Activated T-cell treated with anti-CD3 and anti-CD28 coated beads, Interleukin-2, amount 50 U/mL, for 1 hour (primary cell): ENCODE measurements at places on chromosomes 6 and 20.

- no peak for DNase-seq
Observed at GRCh38 chr6:1984346-1984994, 260.9 kb downstream of the GMDS start.

DNA sequence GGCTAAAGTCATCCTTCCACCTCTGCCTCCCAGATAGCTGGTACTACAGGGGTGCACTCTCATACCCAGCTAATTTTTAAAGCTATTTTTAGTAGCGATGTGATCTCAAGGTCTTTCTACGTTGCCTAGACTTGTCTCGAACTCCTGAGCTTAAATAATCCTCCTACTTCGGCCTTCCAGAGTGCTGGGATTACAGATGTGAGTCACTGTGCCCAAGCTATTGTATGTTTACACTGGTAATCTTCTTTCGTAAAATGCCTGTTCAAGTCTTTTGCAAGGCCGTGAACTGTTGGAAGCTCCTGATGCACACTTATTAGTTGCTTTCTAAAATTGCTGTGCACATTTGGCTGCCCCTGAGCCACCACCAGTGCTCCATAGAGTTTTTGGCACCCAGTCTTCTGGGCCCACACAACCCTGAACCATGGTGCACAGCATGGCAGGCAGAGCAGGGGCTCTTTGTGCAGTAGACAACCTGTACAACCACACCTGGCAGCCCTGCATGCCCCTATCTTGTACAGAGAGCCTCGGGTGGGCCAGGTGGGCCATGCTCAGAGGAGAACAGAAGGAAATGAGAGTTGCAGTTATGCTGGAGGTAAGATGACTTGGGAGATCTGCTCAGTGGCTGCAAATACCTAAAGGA is 33.3 kb downstream of the PDRG1 start:
- DNase-seq: no peak

DNA sequence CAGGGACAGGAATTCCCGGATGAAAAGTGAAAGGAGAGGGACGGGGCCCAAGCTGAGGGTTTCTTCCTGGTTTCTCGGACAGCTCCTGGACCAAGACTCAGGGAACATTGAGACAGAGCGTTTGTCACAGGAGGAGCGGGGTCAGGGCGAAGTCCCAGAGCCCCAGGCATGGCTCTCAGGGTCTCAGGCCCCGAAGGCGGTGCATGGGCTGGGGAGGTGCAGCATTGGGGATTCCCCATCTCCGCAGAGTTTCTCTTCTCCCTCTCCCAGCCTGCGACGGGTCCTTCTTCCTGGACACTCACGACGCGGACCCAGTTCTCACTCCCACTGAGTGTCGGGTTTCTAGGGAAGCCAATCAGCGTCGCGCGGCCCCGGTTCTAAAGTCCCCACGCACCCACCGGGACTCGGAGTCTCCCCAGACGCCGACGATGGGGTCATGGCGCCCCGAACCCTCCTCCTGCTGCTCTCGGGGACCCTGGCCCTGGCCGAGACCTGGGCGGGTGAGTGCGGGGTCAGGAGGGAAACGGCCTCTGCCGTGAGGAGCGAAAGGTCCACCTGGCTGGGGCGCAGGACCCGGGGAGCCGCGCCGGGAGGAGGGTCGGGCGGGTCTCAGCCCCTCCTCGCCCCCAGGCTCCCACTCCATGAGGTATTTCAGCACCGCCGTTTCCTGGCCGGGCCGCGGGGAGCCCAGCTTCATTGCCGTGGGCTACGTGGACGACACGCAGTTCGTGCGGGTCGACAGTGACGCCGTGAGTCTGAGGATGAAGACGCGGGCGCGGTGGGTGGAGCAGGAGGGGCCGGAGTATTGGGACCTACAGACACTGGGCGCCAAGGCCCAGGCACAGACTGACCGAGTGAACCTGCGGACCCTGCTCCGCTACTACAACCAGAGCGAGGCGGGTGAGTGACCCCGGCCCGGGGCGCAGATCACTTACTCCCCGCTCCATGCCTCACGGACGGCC is 54.6 kb upstream of the POLR1H start:
- DNase-seq: peak; percentile 42

DNA sequence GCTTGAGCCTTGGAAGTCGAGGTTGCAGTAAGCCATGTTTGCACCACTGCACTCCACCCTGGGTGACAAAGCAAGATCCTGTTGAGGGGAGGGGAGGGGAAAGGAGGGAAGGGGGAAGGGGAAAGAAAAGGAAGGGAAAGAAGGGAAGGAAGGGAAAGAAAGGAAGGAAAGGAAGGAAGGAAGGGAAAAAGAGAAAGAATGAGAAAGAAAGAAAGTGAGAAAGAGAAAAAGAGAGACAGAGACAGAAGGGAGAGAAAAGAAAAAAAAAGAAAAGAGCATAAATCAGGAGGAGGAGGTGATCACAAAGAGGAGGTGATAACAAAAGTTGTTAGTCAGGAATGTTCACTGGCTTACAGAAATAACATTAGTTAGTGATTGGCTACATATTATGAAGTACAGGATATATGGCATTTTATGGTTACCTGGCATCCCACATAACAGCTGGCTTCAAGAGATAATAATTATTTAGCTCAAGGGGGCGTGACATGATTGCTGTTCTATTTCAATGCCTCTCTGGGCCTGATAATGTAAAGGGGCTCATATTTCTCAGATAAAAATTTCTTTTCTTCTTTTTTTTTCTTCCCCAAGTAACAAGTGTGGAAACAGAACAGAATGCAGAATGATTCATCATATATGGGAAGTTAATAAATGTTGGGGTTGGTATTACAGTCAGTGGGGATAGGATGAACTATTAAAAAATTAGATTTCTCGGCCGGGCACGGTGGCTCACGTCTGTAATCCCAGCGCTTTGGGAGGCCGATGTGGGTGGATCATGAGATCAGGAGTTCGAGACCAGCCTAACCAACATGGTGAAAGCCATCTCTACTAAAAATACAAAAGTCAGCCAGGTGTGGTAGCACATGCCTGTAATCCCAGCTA is 27.1 kb downstream of the SAMHD1 start:
- DNase-seq: no peak

DNA sequence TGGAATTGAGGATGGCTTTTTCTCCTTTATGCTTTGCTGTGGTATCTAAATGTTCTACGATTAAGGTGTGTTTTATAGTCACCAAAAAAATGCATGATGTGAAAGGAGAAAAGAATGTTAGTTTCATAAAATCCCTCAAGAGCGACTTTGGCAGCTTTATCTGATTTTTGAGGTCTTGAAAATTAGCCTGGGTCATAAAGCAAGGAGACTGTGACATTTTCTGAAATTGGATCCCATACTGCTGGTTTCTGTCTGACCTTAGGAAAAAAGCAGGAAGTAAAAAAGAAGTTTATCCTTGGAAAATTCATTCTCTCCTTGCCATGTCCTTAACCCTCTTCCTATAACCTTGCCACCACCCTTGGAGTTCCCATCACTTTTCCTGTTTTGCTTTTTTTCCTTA is 525.3 kb downstream of the CD83 start:
- DNase-seq: no peak

DNA sequence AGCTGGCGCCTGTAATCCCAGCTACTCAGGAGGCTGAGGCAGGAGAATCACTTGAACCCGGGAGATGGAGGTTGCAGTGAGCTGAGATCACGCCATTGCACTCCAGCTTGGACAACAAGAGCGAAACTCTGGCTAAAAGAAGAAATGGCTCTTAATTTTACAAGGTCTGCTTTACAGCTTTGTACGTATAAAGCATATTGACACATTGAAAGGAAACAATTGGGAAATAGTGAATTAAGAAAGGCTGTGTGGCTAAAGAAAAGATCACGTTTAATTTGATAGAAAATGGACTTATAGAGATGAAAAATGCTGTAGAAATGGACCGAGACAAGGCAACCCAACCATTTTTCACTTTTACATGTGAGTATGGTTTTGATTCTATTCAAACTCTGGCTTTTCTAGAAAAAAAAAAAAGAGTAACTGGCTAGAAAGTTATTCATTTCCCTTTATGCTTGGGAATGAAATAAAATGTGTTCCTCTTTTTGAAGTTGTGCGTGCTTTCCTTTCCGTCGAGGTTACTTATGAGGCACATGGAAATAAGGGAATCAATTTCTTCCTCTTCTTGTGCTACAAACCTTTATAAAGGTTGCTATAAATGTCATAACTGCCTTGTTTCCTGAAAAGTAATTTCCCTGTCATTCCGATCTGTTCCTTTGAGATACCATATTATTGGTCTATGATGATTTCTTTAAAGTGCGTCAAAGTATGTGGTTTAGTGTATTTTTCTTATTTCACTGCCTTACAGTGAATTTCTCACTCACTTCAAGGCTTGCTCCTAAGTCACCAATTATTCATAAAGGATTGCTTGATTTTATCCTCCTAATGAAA is 29.4 kb downstream of the PFDN4 start:
- no peak for DNase-seq
